ENCODE measurements at places on chromosomes 4 and X.

DNA sequence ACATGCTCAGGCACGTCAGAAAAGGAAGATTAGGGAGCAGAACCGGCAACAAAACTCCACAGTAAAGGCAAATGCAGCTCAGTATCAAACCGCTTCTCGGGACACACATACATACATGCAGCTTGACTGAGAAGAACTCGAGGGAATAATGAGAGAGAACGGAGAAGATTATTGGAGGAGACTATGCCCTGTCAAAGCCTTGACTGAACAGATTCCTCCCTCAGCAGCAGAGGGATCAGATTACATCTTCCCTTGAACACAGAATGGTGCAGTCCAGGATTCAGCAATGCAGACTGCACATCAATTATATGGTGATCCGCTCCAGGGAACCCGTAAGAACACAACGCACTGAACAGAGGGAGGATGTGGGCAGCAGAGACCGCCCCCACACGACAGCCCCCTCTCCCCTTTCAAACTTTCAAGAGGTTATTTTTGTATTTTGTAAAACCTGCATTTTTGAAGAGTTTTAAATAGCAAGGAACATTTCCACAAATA, 183.2 kb downstream of the FBXW7 start:
- DNase-seq, result peak; percentile 97

- no peak for DNase-seq
Measured at GRCh38 chr4:152581536-152582160, 45.8 kb upstream of the FBXW7 start.

- DNase-seq, result no peak
Measured at GRCh38 chr4:174425669-174426068, 96.6 kb downstream of the HPGD start.

DNA sequence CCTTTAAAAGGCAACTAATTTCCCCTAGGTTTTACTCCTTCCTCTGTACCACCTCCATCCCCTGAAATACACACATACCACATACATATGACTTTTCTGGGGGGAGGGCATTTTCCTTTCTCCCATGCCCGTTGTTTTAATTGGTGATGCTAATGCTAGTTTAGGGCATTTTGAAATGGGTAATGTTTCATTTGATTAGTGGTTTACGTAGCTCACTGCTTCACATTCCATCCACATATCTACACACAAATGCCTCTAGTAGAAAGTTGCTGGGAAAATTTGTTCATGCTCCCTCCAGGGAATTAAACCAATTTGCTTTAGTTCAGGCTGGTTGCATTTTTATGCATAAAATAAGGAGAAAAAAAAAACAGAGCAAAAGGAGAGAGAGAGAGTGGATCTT, 231.2 kb downstream of the FRAS1 start:
- DNase-seq, result no peak

GRCh38 chrX:47026198-47026597, 52.0 kb upstream of the RGN start:
- DNase-seq, result no peak

DNA sequence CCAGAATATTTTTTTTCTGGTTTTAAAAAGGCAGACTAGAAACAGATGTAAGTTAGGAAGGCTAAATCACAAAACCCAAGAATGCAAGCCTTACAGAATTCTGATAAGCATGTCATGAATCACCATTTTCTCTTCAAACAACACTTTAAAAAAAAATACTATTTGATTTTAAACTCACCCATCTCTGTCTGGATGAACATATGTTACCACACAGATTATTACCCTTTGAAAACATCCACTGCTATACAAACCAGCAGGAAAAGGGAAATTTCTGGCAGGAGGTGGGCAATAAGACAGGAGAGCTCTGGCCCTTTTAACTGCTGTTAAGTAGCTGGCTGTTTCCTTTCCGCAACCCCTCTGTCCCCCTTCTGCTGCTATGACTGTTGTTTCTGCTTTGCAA, 317.7 kb upstream of the NOCT start:
- no peak for DNase-seq

DNA sequence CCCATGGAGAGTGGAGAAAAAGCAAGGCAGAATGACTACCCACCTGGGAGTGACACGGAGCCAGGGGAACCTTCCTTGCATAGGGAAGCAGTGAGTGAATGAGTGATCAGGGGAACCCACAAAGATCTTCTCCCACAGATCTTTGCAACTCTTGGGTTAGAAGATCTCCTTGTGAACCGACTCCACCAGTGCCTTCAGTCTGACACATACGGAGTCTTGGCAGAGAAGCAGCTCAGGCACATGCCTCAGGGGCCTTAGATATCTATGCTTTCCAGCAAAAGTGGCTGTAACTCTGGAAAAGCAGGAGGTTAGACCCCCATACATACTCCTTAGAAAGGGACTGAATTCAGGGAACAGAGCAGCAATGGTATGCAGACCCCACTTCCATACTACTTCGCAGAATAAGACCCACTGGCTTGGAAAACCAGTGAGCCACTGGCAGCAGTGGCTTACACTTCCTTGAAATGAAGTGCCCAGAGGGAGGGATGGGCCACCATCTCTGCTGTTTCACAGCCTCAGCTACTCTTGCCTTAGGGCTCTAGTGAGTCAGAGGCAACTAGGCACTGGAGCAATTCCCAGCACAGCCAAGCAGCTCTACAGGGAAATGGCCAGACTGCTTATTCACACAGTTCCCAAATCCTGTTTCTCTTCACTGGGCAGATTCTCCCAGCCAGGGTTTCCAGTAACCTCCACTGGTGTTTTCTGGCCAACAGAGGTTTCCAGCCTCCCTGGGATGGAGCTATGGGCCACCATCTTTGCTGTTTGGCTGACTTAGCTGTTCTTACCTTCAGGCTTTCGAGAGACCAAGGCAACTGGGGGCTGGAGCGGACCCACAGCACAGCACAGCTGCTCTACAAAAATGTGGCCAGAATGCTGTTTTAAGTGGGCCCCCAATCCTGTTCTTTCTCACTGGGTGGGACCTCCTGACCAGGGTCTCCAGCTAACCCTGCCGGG, 82.8 kb upstream of the TCEAL2 start:
- peak; percentile 85 for DNase-seq

DNA sequence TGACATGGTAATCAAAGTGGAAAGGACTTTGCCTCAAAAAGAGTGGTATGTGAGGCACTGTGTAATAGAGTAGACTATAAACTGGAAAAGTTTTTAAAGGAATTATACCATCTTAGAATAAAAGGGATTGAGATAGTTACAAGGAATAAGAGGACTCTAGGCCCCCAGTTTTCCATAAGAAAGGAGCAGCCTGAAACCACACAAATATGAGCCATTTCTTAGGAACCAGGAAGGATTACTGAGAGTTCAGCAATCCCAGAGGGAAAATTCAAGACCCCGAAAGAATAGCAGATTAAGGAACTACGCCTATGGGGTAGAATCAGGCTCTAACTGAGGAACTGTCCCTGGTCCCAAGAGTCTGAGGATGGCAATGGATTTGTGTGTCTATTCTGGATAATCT, 1213.3 kb downstream of the C4orf33 start:
- DNase-seq, result no peak

DNA sequence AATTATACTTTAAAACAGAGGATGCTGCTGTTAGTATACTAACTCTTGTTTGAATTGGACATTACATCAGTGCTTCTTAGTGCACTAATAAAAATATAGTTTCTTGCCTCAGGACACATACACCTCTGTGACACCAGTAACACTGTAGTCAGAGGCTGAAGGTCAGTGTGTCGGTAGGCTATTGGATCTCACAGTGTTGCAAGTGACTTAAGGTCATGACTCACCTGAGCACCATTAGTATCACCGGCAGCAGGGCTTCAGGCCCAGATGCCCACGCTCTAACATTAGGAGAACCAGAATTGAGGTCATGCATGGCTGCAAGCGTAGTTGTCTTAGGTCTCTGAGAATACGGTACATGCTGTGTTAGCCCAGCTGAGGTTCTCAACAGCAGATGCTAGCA, 15.2 kb downstream of the ETDC start:
- no peak for DNase-seq

GRCh38 chr4:88158489-88159228, at the start of gene ABCG2:
ABCG2 (minus strand) TSS chr4:88158639; CDS start chr4:88139995, 18,644 bp downstream.
- peak; percentile 7 for DNase-seq

DNA sequence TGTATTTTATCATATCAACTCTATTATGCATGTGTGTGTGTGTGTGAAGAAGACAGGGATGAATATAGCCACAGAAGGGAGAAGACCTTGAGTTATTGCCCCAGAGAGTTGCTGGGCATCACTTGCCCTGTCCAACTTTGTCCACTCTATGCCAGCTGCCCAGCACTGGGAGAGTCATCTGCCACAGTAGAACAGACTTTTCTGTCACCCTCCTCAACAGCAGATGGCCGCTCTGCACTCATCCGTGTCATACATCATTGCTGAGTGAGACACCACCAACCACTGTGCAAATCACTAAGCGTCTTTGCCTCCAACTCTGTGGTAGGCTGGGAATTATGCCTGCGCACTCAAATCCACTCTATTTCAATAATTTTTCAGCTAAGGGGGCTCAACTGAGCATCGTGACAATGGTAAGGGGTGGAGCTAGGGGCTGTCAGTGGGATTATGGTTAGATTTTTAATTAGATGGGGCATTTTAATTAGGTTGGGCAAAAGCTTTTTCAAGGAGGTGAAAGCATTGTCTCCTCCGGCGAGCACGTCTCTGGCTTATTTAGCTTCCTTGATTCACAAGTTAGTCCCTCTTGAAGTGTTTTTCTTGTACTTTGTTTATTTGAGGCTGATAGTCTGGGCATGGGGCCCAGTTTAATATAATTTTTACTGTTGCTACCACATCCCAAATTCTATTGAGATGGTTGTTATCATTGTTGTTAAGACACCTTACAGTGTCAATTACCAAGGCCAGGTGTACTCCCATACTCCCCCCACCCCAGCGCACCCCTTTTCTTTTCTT, 100.1 kb upstream of the KLF3 start:
- no peak for DNase-seq

DNA sequence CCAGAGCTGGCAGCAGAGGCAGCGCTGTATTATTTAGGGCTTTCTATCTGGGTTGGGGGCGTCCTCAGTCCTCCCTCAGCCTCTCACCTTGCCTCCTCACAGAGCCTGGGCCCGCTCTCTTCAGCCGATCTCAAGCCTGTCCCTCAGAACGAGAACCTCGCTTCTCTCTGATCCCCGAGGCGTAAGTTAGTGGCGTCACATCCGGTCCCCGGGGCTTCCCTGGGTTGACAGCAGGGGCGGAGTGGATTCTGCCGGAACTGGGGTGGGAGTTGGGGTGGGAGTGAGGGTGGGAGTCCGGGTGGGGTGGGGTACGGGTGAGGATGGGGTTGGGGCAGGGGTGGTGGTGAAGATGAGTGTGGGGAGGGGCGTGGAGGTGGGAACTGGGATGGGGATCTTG, at the start of gene MAGEA10:
Gene MAGEA10, minus strand, starts transcription at position 190 of the 397 bp plus-strand sequence. CDS start 2,957 bp downstream, outside the sequence.
- no peak for DNase-seq

DNA sequence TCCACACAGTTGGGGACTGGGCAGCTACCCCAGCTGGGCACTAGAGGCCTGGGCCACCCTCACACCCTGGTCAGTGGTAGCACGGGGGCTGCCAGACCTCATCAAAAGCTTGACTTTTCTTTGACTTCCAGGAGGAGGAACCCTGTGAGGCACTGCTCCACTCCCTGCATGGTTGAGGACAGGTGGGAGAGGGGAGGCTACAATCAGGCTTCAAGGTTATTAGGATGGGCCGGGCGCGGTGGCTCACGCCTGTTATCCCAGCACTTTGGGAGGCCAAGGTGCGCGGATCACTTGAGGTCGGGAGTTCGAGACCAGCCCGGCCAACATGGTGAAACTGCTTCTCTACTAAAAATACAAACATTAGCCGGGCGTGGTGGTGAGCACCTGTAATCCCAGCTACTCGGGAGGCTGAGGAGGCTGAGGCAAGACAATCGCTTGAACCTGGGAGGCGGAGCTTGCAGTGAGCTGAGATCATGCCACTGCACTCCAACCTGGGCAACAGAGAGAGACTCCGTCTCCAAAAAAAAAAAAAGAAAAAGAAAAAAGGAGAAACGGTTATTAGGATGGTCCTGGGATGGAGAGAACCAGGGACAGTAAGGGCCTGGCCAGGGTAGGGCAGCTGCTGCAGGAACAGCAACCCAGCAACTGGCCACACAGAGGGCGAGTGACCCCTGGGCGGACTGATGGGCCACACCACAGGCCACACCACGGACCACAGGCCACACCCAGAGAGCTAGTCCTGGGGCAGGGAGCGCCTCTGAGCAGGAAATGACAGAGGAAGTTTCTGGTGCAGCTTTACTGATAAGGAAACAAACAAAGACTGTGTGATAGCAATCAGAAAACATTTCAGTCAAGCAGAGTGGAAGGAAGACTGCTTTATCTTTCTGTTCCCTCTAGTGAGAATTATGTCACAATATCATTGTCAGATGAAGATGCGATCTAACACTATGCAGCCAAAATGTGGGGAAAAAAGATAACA, 20.5 kb upstream of the OPN1LW start:
- no peak for DNase-seq

GRCh38 chr4:119810001-119810400, 181.4 kb upstream of the PDE5A start:
- DNase-seq, result no peak

- DNase-seq, result no peak
Measured at GRCh38 chr4:93710101-93710846, 118.3 kb upstream of the ATOH1 start.

GRCh38 chrX:148878371-148878770, 378.0 kb downstream of the AFF2 start:
- no peak for DNase-seq

DNA sequence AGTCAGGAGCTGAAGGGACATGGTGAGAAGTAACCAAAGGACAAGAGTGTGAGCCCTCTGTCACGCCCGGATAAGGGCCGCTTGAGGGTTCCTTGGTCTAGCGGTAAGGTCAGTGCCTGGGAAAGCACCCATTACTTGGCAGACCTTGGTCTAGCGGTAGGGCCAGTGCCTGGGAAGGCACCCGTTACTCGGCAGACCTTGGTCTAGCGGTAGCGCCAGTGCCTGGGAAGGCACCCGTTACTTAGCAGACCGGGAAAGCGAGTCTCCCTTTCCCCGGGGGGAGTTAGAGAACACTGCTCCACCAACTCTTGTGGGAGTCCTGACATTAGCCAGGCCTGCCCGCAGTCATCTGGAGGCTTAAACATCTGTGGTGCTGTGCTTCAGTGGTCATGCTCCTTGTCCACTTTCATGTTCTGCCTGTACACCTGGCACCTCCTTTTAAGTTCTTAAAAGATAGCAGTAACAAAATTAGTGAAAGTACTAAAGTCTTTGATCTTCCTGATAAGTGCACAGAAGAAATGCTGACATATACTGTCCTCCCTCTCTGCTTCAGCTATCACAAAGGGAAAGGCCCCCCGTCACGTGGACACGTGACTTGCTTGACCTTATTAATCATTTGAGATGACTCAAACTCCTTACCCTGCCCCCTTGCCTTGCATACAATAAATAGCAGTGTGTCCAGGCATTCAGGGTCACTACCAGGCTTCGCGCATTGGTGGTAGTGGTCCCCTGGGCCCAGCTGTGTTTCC, 9.3 kb upstream of the SEC24B start:
- no peak for DNase-seq

DNA sequence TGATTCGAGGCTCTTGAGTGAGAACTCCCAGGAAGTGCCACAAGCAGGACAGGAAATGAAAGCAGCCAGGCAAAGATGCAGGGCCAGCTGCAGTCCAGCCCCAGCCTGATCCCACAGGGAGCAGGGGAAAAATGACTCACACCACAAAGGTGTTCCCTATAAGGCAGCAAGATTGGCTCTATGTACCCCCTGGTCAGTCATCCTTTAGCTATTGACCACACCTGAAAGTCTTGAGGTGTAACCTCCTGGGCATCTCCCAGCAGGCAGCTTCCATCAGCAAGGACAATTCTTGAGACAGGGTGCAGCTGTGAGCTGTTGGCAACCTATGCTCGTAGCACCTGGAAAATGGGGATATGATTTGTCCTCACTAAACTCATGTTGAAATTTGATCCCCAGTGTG, 27.9 kb upstream of the EXOC1L start:
- no peak for DNase-seq

- DNase-seq, result no peak
Measured at GRCh38 chr4:26462874-26463273, 27.4 kb downstream of the CCKAR start.
